ENCODE measurements at places on chromosomes 5 and 9. TPM values are rescaled to one million over a fixed set of nuclear protein-coding genes. Genes with fewer than 3 reads are reported as not detected.

Gene MTMR12
- 39.4 TPM for total RNA-seq

Gene KIF24
- total RNA-seq: 3.7 TPM

Gene GABRA1
- not detected for total RNA-seq

Gene FABP6
- 6.2 TPM for total RNA-seq

Gene ECSCR
- 1.6 TPM for total RNA-seq

Gene ZDHHC11
- total RNA-seq: 37.6 TPM

Gene PPP3R2
- not detected for total RNA-seq

Gene SPDL1
- 48.5 TPM for total RNA-seq

Gene GRM6
- total RNA-seq: not detected

Gene TEX48
- not detected for total RNA-seq

Gene SPINK9
- not detected for total RNA-seq

Gene PCDHGA3
- total RNA-seq: 0.94 TPM

Gene KCNV2
- not detected for total RNA-seq

Gene IFNE
- not detected for total RNA-seq

Gene CARD9
- 5.6 TPM for total RNA-seq

Gene RICTOR
- total RNA-seq: 20.9 TPM

Gene NTRK2
- not detected for total RNA-seq

Gene ACOT12
- total RNA-seq: not detected

Gene FSTL4
- 5.7 TPM for total RNA-seq

Gene C5orf52
- total RNA-seq: not detected

Gene PCDHB8
- 0.57 TPM for total RNA-seq

All from H9 (cell line).